Ovary (tissue), 10 donors: ENCODE measurements at places on chromosomes 5 and 9. TPM values are rescaled to one million over a fixed set of nuclear protein-coding genes. Genes with fewer than 3 reads are reported as not detected.

PCDHGA11 gene
- 2.6 TPM for polyA plus RNA-seq

GPR151 gene
- not detected for polyA plus RNA-seq

MIGA2 gene
- polyA plus RNA-seq, result 2.5 TPM

PLCXD3 gene
- 19.7 TPM for polyA plus RNA-seq

SPINK6 gene
- not detected for polyA plus RNA-seq

NMUR2 gene
- polyA plus RNA-seq, result 0.13 TPM

WDR55 gene
- 12.3 TPM for polyA plus RNA-seq

GBGT1 gene
- 3.9 TPM for polyA plus RNA-seq

ACSL6 gene
- 0.65 TPM for polyA plus RNA-seq

HMCN2 gene
- polyA plus RNA-seq, result 0.98 TPM

PTGDS gene
- 13.6 TPM for polyA plus RNA-seq

PCDHA6 gene
- polyA plus RNA-seq, result 0.33 TPM

NR6A1 gene
- polyA plus RNA-seq, result 0.29 TPM

DIPK1B gene
- polyA plus RNA-seq, result 15.0 TPM

PCDHGB3 gene
- polyA plus RNA-seq, result 2.1 TPM

BTNL8 gene
- 0.04 TPM for polyA plus RNA-seq

TMEM215 gene
- polyA plus RNA-seq, result 0.35 TPM

ADAMTS2 gene
- 26.7 TPM for polyA plus RNA-seq

GRM6 gene
- polyA plus RNA-seq, result not detected

GLDC gene
- polyA plus RNA-seq, result 0.07 TPM

FGF10 gene
- 8.7 TPM for polyA plus RNA-seq

ACTBL2 gene
- not detected for polyA plus RNA-seq

TPM2 gene
- polyA plus RNA-seq, result 716 TPM

PAPPA gene
- polyA plus RNA-seq, result 2.9 TPM

AJM1 gene
- polyA plus RNA-seq, result not detected

RASEF gene
- 0.07 TPM for polyA plus RNA-seq

SMIM32 gene
- not detected for polyA plus RNA-seq

IL3 gene
- polyA plus RNA-seq, result not detected

RLN2 gene
- not detected for polyA plus RNA-seq

SPINK1 gene
- not detected for polyA plus RNA-seq

ZDHHC11B gene
- polyA plus RNA-seq, result 1.7 TPM

STK32A gene
- 4.9 TPM for polyA plus RNA-seq

OR1J2 gene
- polyA plus RNA-seq, result not detected

TLE1 gene
- polyA plus RNA-seq, result 38.9 TPM

ANKH gene
- polyA plus RNA-seq, result 17.2 TPM

FBXL7 gene
- 21.1 TPM for polyA plus RNA-seq

ARRDC3 gene
- 49.9 TPM for polyA plus RNA-seq

ATOSB gene
- polyA plus RNA-seq, result 7.1 TPM

RASGRF2 gene
- polyA plus RNA-seq, result 18.4 TPM

RANBP3L gene
- polyA plus RNA-seq, result 1.5 TPM

WDR31 gene
- 4.6 TPM for polyA plus RNA-seq

PCDHGA8 gene
- 0.37 TPM for polyA plus RNA-seq

HTR1A gene
- 1.4 TPM for polyA plus RNA-seq

C5orf58 gene
- 0.36 TPM for polyA plus RNA-seq

SH2D3C gene
- polyA plus RNA-seq, result 1.9 TPM

NR2F1 gene
- polyA plus RNA-seq, result 96.5 TPM

SPAG8 gene
- polyA plus RNA-seq, result 3.0 TPM

CTSV gene
- 0.67 TPM for polyA plus RNA-seq

FKTN gene
- 3.8 TPM for polyA plus RNA-seq

ORM2 gene
- polyA plus RNA-seq, result 0.52 TPM

PCDHGB5 gene
- 8.2 TPM for polyA plus RNA-seq

HRH2 gene
- polyA plus RNA-seq, result 1.2 TPM
